ENCODE measurements at places on chromosomes 7 and 10.

DNA sequence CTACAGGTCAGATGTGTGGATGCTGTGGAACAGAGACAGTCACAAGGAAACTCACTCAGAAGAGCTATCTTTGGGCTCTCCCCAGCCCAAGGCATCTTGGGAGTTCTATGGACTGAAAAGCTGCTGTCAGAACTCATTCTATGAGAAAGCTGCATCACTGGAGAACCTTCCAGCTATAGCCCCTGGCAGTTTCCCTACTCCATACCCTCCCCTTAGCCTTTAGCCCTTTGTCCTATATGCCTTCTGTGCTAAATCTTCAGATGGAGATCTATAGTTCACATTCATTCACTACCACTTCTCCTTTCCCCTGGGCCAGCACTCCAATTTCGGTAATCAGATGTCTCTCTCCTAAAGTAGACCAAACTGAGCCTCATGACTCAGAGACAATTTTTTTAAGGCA, 6.9 kb downstream of the WNT8B start:
- H3K27ac ChIP-seq = peak overlapping the region; percentile 35
- peaks cover 74% of the 10 kb centered on the region for H3K27me3 ChIP-seq
- no peaks in the 10 kb centered on the region for H3K36me3 ChIP-seq
- H3K4me3 ChIP-seq = no peak overlapping the region

DNA sequence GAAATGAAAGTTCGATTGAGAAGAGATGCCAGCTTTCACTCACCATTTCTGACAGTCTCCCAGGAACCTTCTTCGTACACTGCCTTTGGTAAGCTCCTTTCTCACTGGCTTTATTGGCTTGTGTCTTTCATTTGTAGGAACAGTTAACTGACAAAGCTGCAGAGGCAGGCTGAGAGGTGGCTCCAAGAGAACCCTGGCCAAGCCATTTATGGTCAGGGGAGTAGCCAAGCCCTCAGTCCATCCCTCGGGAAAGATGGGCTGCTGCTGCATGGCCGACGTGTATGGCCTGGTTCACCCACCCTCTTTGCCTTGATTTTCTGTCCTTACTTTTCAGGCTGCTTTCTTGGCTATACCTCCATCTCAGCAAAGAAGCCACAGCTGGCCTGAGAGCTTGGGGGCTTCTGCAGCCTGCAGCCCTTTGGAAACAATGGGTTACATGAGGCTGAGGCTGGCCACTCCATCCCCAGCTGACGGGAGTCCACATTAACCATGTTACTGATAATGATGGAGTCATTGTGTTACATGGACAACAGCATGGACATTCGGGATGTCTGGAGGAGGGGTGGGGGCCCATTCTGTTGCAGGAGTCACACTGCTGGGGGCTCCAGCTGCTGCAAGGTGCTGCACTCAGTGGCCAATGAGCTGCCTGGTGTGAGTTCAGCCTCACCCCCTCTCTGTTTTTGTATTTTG, at the start of gene OPALIN:
Gene OPALIN, minus strand, starts transcription at position 152 of the 690 bp plus-strand sequence. Its CDS starts 106 bp downstream, at position 46.
- H3K27me3 ChIP-seq = peaks cover 49% of the 10 kb centered on the region
- H3K4me1 ChIP-seq = no peaks in the 10 kb centered on the region
- H3K4me3 ChIP-seq = no peak within 1 kb of the TSS
- DNase-seq = no peak

DNA sequence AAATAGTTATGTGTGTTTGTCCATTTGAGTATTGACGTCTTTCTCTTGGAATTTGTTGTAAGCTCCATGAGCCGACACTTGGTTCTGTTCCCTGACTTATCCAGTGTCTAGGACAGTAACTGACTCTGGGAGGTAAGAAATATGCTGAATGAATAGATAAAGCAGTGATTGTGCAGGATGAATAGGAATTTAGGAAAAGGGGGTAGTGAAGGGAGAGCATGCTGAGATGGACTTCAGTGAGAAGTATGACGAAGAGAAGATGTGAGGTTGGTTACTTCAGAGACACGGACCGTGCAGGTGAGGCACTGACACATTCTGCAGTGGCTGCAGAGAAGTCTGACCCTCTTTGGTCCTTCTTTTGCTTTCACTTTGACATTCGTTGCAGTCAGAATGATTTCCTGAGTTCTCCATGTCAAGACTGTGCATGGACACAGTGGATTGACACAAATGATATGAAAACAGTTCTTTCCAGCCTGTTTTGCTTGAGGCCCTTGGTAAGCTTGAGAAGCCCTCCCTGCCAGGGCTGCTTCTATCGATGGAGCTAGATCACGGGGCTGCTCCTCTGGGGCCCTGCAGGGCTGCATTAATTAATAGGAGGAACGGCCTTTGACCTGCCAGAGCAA, 261.5 kb upstream of the SORCS1 start:
- H3K4me3 ChIP-seq = no peak overlapping the region
- peaks cover 2% of the 10 kb centered on the region for H3K27me3 ChIP-seq
- no peaks in the 10 kb centered on the region for H3K36me3 ChIP-seq
- no peak for DNase-seq
- H3K27ac ChIP-seq = no peak overlapping the region

- DNase-seq = no peak
- H3K4me1 ChIP-seq = peaks cover 45% of the 10 kb centered on the region
- H3K4me3 ChIP-seq = no peak overlapping the region
- H3K36me3 ChIP-seq = peaks cover 10% of the 10 kb centered on the region
- H3K27me3 ChIP-seq = no peaks in the 10 kb centered on the region
- no peak overlapping the region for H3K27ac ChIP-seq
Measured at GRCh38 chr7:70727861-70728260, 404.1 kb upstream of the GALNT17 start.

- H3K36me3 ChIP-seq = no peaks in the 10 kb centered on the region
- peak overlapping the region; percentile 6 for H3K27ac ChIP-seq
- DNase-seq = no peak
- H3K27me3 ChIP-seq = no peaks in the 10 kb centered on the region
- H3K4me1 ChIP-seq = peaks cover 5% of the 10 kb centered on the region
Measured at GRCh38 chr7:106329971-106330733, 45.4 kb upstream of the NAMPT start.

- H3K27me3 ChIP-seq = no peaks in the 10 kb centered on the region
- no peaks in the 10 kb centered on the region for H3K4me1 ChIP-seq
- H3K36me3 ChIP-seq = no peaks in the 10 kb centered on the region
- DNase-seq = no peak
Measured at GRCh38 chr7:1872191-1873069, 202.4 kb downstream of the ELFN1 start.

DNA sequence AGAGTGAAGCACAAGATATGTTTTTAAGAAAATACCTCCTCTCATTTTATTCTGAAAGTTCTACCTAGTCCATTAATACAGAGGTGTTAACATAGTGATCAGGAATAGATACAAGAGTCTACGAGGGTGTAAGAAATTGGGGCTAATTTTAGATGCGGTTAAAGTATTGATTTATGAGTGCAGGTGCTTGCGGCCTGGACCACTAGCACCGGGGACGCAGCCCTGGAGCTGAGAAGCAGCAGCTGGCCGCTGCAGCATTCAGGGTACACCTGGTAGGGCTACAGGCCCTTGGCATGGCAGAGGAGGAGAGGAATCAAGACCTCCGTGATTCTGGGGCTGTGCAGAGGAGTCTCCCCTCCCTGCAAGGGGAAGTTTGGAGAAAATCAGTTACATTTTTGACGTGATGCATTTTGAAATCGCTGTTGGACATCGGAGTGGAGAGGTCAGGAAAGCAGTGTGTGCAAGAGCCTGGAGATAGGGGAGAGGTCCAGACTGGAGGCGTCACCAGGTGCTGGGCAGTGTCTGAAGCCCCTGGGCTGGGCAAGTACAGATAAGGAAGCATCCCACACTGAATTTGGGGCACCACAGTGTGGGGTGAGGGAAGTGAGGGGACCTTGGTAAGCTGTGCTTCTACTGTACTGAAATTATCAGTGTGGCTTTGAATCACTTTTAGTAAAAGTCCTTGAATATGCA, 112.3 kb downstream of the VWC2 start:
- H3K4me1 ChIP-seq = no peaks in the 10 kb centered on the region
- H3K36me3 ChIP-seq = no peaks in the 10 kb centered on the region

DNA sequence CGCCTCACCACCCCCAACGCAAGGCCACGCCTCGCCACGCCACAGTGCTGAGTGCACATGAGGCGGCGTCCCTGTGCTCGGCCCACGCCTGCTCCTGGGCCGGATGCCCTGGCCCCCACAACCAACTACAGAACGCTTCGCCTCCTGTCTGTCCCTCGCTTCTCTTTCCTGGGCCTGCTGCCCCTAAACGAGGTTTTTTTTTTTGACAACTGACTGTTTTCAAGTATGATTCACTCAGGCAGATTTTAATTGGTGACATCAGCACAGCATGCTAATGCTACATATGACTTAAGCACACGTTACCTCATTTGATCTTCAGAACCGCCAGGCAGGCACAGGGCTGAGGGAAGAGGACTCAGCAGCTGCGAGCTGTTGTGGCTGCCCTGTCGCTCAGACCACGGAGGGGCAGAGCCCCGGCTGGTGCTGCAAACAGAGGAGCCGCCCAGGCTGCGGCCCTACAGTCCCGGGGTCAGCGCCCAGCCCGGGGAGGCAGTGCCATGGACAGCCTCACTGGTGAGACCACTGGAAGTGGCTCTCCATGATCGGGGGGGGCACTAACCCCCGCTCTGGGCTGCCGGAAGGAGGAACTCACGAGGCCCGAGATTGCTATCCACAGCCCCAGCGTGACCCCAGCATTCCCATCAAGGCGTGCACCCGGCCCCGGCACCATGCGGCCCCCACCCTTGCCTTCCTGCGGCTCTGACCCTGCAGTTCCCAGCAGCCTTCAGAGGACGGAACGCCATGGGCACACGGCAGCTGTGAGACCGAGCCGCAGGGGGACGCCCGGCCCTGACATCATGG, 212.8 kb downstream of the MAD1L1 start:
- no peak for DNase-seq
- H3K4me3 ChIP-seq = no peak overlapping the region
- H3K27me3 ChIP-seq = no peaks in the 10 kb centered on the region
- peaks cover 24% of the 10 kb centered on the region for H3K4me1 ChIP-seq
- peaks cover 12% of the 10 kb centered on the region for H3K36me3 ChIP-seq
- peak overlapping the region; percentile 60 for H3K27ac ChIP-seq

DNA sequence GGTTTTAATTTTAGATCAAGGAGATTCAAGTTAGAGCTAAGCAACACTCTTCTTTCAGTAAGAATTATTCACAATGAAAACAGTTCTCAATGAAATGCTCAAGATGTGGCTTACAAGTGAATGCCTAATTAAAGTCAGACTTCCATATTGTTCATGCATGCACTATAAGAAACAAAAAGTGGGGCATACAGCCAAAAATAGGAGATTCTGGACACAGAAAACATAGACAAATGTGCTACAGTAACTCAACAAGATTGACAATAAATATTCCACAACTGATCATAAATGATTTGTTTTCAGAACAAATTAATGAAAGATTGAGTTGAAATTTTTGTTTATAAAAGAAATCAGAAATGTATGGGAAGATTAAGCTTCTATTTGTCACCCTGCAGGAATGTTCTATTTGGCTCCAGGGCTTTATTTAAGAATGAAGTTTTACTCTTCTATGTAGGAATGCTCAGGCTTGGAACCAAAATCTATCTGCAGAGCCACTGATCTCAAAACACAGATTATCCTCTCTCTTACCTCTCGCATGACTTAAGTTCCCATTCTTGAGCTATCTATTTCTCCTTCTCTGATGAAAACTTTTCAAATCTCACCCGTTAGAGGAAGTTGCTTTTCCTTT, 89.0 kb upstream of the PIP4K2A start:
- no peak for DNase-seq
- peak overlapping the region; percentile 62 for H3K27ac ChIP-seq
- no peak overlapping the region for H3K4me3 ChIP-seq
- H3K4me1 ChIP-seq = peaks cover 38% of the 10 kb centered on the region

- DNase-seq = no peak
- no peak overlapping the region for H3K4me3 ChIP-seq
- peaks cover 44% of the 10 kb centered on the region for H3K27me3 ChIP-seq
Measured at GRCh38 chr7:129517931-129518330, 15.6 kb downstream of the SMKR1 start.

- peaks cover 89% of the 10 kb centered on the region for H3K27me3 ChIP-seq
- H3K27ac ChIP-seq = no peak overlapping the region
- no peak for DNase-seq
- H3K36me3 ChIP-seq = no peaks in the 10 kb centered on the region
- no peak overlapping the region for H3K4me3 ChIP-seq
Measured at GRCh38 chr7:54543051-54543488, 895 bp downstream of the VSTM2A start.

DNA sequence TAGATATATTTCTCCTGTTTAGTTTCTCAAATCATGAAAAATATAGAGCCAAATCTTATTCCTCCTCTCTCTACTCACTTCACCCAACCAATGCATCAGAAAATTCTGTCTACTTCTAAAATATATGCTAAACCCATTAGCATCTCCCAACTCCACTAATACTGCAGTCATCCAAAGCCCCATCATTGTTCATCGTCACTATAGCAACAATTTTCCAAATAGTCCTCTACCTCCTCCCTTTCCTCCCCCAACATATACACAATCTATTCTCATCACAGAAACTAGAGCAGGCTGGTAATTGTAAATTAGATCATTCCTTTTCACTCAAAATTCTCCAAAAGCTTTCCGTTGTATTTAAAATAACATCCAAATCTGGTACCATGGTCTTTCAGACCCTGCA, 38.4 kb upstream of the C10orf120 start:
- DNase-seq = no peak
- H3K4me3 ChIP-seq = no peak overlapping the region
- peaks cover 56% of the 10 kb centered on the region for H3K27me3 ChIP-seq
- H3K4me1 ChIP-seq = no peaks in the 10 kb centered on the region
- no peaks in the 10 kb centered on the region for H3K36me3 ChIP-seq

DNA sequence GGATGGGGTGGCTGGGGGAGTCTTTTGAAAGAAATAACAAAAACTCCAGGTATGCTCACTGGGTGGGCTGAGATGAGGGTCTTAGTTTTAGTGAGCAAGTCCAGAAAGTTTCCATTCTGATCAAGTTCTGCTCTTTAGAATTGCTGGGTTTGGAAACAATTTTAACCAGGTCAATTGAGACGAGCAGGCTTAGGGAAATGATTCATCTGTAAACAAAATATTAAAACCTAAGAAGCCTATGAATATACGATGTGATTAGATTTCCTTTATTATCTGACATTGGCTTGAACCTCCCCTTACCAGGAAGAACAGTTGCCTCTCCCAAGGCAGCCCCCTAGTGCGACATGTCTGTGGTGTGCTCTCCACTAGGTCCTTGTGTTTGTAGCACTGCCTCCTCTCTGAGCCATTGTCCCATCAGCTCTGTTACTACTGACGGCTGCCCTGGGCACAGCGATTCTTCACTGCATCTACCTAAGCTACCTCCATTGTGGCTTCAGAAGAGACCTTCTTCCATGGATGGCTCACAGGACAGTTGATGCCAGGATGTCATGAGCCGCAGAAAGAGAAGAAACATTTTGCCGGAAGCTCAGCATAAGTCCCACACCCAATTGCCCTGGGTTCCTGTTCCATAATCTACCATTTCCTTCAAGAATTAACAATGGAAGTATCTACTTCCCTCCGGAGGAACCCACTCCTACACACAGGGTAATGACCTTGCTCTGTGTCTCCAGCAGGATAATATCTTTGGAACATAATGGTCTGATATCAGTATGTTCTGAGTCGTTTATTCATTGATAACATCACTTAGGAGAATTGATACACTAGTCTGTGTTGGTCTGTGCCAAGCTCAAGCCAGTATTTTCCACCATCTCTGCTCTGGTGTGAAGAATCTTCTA, 95.1 kb upstream of the ITGB1 start:
- H3K27me3 ChIP-seq = no peaks in the 10 kb centered on the region
- no peaks in the 10 kb centered on the region for H3K4me1 ChIP-seq
- no peaks in the 10 kb centered on the region for H3K36me3 ChIP-seq
- H3K4me3 ChIP-seq = no peak overlapping the region
- DNase-seq = no peak
